ENCODE measurements at places on chromosomes 6 and 20.

- no peak for DNase-seq
These were observed 11.9 kb downstream of the C6orf89 start for GRCh38 chr6:36897609-36898008.

- no peak for DNase-seq
These were observed 292.5 kb upstream of the CNR1 start for GRCh38 chr6:88458662-88459061.

DNA sequence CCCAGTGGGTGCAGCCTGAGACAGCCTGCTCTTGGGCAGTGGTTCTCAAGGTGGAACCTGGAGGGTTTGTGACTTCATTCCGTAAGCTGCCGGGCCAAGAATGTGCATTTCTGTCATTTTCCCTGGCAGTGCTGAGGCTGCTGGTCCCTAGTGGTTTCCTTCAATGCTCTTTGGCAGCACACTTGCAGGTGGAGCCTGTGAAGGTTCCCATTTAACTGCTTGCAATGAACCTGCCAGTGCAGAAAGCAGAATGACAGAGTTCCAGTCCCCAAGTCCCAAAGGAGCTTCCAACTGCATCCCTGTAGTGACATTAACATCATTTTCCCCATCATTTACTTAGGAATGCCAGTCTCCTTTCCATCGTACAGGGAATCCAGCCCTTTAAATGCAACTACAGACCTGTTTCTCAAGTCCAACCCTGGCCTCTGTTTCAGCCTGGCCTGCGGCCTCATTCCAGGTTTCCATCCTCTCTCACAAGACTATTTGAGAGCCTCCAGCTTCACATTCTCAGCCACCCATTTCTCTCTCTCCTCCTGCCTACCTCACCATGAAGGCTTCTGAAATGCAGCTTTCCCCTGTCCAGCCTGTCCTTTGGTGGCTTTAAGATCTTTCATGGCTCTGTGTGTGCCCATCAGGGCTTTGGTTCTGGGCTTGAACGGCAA, 149.7 kb upstream of the GGTLC1 start:
- no peak for DNase-seq

- no peak for DNase-seq
These were observed 48.5 kb upstream of the CCN2 start for GRCh38 chr6:131999545-132000146.

DNA sequence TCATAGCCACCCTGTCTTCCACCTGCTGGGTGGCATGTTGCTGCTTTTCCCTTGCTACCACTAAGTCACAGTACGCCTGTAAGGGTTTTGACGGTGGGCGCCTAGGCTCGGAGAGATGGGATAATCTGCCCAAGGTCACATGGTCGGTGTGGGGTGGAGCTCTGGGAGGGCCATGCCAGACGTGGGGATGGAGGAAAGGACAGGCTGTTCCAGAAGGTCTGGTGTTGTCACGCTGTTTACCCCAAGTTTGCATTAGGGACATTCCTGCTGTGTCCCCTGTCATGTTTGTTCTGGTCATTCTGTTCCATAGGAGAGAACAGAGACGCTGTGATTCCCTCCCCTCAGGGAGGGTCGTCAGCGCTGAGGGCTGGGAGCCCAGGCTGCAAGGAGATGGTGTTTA, 16.1 kb downstream of the IP6K3 start:
- DNase-seq = no peak

- no peak for DNase-seq
These were observed 296.2 kb downstream of the FARS2 start for GRCh38 chr6:5557506-5557905.

- DNase-seq = no peak
These were observed 16.0 kb downstream of the UQCC1 start for GRCh38 chr20:35395728-35396127.

GRCh38 chr6:130159956-130160355, 62.8 kb downstream of the SAMD3 start:
- DNase-seq = no peak

DNA sequence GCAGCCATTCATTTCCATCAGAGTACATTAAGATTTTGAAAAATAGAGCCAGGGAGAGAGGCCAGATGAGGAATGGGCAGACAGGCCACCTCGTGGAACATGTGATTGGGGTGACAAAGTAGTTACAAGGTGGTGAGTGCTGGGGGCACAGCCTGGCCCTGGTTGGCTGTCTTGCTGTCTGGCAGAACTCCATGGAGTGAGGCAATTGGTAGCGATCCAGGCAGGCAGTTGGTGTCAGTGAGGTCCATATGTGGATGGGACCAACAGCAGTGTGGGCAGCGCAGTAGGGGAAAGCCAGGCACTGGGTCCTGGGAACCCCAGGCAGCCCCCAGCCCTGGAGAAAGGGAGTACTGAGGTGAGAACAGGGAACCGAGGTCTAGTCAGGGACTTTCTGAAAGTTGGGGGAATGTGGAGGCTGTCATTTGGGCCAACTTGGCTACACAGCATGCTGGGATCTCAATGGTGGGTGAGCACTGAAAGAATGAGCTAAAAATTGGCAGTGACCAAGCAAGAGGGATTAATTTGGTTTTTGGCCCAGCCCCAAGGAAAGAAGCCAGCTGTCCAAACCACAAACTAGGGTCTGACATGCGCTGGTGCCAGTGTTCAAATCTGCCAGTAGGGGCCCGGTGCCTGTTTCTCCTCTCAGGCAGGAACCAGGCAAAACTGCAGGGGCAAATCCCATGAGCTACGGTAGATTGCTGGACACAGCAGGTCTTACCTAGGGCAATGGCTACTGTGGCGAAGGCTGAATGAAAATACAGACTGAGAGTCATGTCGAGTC, 61.4 kb upstream of the E2F3 start:
- no peak for DNase-seq

DNA sequence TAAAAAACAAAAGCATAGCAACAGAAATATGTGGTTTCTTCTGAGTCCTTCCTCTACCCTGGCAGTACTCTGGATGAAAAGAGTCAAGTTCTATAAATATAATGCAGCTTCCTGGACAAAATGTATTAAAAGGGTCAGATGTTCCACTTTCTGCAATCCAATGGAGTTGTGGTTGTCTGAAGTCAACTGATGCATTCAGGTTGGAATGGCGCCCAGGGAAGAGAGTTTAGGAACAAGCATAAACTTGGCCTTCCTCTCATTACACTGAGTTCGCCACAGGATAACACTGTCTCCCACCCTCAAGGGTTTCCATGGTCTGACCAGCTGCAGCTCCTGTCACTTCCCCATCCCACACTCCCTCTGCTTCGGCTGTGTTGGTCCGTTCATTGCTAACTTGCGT, 66.4 kb downstream of the PLEKHG1 start:
- no peak for DNase-seq

- no peak for DNase-seq
These were observed 43.8 kb downstream of the TAF4 start for GRCh38 chr20:62021793-62022385.

DNA sequence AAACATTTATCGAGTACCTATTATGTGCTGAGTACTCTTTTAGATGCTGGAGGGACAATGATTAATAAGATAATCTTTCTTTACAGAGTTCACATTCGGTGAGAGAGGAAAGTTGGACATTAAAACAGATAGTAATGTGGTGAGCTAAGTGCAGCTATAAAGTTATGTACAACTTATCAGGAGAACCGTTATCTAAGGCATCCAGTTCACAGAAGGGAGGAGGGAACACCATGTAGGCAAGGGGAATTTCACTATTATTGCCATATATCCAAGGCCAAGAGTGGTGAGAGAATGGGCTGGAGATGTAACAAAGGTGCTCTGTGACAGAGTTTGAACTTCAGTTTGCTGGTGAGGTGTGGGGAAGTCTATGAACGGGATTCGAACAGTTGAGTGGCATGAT, 105.8 kb downstream of the CARMIL1 start:
- DNase-seq = no peak

- DNase-seq = no peak
These were observed 75.3 kb downstream of the SRC start for GRCh38 chr20:37421060-37421905.

GRCh38 chr20:50460115-50460607, 50.0 kb upstream of the PTPN1 start:
- peak; percentile 43 for DNase-seq

GRCh38 chr6:66948106-66948505, 1241.1 kb upstream of the EYS start:
- no peak for DNase-seq

DNA sequence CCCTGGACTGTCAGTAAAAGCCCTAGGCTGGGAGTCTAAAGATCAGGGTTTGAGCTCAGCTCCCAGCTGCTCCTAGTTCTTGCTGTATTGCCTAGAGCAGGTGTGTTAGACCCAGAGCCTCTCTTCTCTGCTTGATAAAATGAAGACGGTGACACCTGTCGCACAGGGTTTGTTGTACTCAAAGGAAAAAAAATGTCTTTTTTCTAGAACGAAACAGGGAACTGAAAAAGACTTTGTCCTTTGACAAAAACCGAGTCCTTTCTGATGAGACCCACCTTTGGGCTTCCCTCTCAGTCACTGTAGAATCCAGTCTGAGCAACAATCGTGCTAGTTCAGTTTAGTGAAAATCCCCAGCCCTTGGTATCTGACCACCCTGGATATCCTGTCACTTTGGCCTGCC, 102.1 kb upstream of the LAMP5 start:
- DNase-seq = no peak

- no peak for DNase-seq
These were observed 730.9 kb upstream of the GJE1 start for GRCh38 chr6:141401851-141402250.

DNA sequence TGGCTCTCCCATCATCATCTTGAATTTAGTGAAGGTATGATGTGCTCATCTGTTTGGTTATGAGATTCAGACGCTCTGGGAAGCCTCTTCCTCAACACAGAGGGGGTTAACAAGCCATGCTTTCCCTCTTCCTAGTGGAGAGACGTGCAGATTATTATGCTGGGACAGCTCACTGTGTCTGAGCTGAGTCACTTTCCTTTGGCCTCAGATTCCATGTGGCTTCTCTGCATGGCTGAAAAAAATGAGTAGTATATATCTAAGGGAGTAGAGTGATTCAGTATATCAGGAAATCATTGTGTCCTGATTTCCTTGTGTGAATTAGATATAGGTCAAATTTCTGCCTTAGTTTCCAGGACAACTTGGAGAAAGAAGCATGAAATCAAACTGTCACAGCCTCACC, 52.6 kb downstream of the FIG4 start:
- DNase-seq = no peak

DNA sequence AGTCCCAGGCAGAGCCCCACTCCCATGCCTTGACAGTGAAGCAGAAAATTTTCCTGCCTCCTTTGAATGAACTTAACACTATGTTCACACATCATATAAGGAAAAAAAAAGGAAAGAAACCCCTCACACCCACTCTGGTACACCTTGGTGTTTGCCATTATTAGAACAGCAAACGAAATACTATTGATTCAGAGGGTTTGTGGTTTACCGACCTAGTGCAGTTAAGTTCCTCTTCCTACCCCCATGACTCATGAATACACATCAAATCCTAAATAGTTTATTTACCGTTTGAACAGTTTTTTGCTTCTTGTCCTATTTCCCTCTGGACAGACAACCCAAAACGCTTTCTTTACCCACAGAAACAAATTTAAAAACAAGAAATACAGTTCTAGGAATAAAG, 237.7 kb downstream of the FOXA2 start:
- DNase-seq = peak; percentile 79

- no peak for DNase-seq
These were observed 80.3 kb downstream of the CDH26 start for GRCh38 chr20:60038400-60039008.

- no peak for DNase-seq
These were observed 78.6 kb upstream of the TOX2 start for GRCh38 chr20:43835944-43836508.

- DNase-seq = no peak
These were observed 82.8 kb downstream of the CCDC170 start for GRCh38 chr6:151576633-151577032.

DNA sequence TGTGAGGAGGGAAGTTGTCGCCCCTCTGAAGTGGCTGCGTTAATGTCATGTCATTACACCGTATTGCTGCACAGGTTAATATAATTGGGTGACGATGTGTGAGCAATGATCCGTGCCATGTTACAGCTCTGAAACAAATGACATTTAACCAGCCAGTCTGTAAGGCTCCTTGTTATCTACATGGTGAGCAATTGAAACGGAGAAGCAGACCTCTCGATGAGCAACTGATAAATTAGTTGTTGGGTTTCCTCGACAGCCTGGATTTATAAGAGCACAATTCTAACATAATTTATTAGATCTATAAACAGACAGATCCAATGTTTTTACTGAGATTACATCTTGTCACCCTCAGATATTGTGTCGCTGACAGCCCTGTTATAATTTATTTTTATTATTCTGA, 49.9 kb upstream of the MAFB start:
- no peak for DNase-seq

- no peak for DNase-seq
These were observed 584 bp downstream of the C20orf141 start for GRCh38 chr20:2815242-2815900.

- DNase-seq = no peak
These were observed 509.3 kb upstream of the MAN1A1 start for GRCh38 chr6:119858901-119859300.

GRCh38 chr6:111477481-111477938, 5.5 kb downstream of the REV3L start:
- DNase-seq = no peak

DNA sequence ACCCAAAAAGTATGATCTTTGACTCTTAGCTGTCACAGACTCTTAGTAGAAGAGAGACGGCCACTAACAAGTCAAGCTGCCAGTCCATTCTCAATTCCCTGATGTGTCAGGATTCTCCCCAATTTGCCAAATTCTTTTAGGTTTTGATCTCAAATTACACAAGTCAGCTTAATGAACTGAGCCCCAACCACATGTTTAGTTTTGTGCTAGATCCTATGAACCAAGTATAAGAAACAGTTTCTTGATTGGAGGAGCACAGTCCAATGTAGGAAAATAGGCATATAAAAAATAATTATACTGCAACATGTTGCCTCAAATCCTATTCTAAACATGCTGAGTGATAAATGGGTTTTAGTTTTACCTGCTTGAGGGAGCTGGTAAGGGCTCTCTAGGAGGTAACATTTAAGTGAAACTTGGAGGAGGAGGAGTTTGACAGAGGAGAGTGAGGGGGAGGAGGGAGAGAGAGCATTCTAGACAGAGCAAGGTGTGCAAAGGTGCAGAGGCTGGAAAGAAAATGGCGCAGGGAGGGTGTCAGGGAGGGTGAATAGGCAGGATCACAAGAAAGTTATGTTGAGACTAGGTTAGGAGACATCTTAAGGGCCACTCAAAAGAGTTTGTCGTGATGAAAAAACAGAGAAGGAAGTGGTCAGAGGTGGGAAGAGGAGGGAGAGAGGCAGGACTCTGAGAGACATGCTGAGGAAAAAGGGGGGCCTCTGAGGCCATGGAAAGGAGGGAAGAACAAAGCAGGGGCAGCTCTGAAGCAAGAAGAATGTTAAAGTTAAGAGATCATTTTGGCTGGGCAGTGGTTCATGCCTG, 22.8 kb upstream of the FAM83C start:
- peak; percentile 56 for DNase-seq

- DNase-seq = no peak
These were observed 107.4 kb upstream of the ASCC3 start for GRCh38 chr6:100988391-100988984.

GRCh38 chr6:12585497-12585958, 131.0 kb upstream of the PHACTR1 start:
- DNase-seq = no peak

GRCh38 chr6:132479131-132479530, 33.8 kb downstream of the STX7 start:
- DNase-seq = no peak

GRCh38 chr6:154548130-154548830, 37.8 kb upstream of the CNKSR3 start:
- DNase-seq = no peak
